ENCODE measurements at places on chromosomes 12 and 14. TPM values are rescaled to one million over a fixed set of nuclear protein-coding genes. Genes with fewer than 3 reads are reported as not detected.

KRR1 gene
- 68.5 TPM for total RNA-seq

RHEBL1 gene
- total RNA-seq: 15.1 TPM

FOXG1 gene
- total RNA-seq: not detected

- peaks cover 14% of the 10 kb centered on the region for H3K27me3 ChIP-seq
- DNase-seq: no peak
- no peaks in the 10 kb centered on the region for H3K36me3 ChIP-seq
- no peak overlapping the region for H3K27ac ChIP-seq
- no peak overlapping the region for H3K4me3 ChIP-seq
- H3K4me1 ChIP-seq: no peaks in the 10 kb centered on the region
Observed at GRCh38 chr14:20734430-20734806, 11.3 kb upstream of the EDDM3A start.

- H3K36me3 ChIP-seq: no peaks in the 10 kb centered on the region
- no peaks in the 10 kb centered on the region for H3K4me1 ChIP-seq
- no peak overlapping the region for H3K4me3 ChIP-seq
- H3K27ac ChIP-seq: no peak overlapping the region
Observed at GRCh38 chr12:8532045-8532444, 8.7 kb downstream of the CLEC4E start.

All from activated CD8-positive, alpha-beta memory T cell treated with anti-CD3 and anti-CD28 coated beads, Interleukin-2, amount 10 ng/mL, durations not matched to agents 7 days and 5 days (primary cell).